ENCODE measurements at places on chromosomes 2 and 18.
A peak's percentile ranks its signal among the peaks of the same experiment; 100 is the strongest.

- peak; percentile 35 for DNase-seq
These were observed 110.0 kb upstream of the EPAS1 start for GRCh38 chr2:46187112-46187618.

GRCh38 chr18:47260120-47260923, 8.9 kb upstream of the SKOR2 start:
- DNase-seq: no peak

DNA sequence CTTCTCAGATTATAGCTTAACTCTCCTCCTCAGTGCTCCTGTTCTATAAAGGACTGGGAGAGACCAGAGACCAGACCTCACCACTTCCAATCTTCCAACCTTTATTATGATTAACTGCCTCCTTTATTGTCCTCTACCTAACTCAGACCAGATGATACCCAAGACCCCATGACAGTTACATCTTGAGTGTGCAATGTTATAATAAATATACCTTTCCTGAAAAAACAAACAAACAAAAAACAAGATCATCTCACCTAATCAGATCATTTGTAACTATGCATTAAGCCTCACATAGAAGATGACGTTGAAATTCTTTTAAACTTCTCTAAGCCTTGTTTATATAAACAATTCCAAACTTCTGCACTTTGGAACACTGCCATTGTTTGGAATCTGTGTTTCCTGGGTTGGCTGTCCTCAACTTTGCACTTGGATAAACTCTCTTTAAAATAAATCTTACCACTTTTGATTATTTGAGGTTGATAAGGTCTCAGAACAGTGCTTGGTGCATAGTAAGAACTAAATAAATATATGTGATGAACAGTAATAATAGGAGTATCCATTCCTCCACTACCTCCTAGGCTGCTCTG, 342.7 kb downstream of the TDRD15 start:
- no peak for DNase-seq

DNA sequence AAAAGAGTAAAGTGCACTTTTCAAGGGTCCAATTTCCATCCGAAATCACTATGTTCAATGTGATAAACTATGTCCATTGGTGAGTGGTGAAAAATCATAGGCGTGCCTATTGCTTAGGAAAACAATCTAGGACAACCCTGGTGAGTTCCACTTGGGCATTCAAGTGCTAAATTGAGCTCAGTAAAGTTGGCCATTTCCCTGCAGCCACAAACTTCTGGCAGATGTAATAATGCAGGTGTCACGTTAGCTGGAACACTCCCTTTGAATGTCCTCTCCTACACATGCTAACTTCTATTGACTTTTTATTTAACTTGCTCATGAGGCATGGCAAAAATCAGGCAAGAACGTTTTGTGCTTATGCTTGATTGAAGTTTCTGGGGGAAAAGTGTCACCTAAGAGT, 67.1 kb downstream of the CPS1 start:
- no peak for DNase-seq

GRCh38 chr2:126995621-126996377, 97.1 kb downstream of the TEX51 start:
- no peak for DNase-seq

DNA sequence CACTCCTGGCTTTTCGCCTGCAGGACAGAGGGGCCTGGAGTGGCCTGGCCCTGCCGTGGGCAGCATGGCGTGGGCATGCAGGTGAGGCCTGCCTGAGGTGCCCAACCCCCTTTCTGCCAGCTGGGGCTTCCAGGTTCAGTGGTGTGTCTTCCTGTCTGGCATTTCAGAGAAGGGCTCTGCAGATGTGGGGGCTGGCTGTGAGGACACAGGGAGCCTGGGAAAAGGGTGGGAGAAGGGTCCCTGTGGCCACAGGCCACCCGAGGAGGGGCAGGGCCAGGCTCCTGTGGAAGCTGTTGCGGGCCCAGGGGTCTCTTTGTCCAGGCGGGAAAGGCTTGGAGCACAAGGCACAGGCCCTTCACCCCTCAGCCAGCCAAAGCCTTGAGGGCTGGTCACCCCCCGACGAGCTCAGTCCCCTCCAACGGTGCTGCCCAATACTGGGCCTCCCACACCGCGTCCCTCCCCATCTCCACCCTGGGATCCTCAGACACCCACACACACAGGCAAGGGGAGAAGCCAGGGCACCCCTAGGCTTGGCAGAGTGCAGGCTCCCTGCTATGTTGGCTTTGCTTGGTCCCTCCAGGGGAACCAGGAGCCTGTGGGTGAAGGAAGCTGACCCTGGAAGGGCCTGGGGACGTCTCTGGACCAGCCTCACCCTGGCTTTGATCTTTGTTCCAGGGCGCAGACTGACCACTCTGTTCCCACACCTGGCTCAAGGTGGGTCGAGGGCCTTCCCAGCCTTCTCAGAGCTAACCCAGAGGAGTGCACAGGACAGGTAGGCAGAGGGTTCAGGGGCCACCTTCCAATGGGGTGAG, 3.7 kb upstream of the AQP12A start:
- no peak for DNase-seq

GRCh38 chr2:170405326-170405725, 227.4 kb downstream of the MYO3B start:
- no peak for DNase-seq

DNA sequence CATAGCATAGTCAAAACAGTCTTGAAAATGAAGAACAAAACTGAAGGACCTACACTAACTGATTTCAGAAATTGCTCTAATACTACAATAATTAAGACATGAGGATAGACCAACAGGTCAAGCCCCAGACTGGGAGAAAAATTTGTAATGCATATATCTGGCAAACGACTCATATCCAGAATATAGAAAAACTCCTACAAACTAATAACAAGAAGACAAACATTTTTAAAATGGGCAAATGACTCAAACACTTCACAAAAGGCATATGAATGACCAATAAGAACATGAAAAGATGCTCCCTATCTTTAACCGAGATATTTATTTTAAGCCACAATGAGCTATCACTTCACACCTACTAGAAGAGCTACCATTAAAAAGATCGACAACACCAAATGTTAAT, 14.2 kb downstream of the TGFBRAP1 start:
- DNase-seq: no peak

GRCh38 chr2:10380048-10380926, 67.8 kb downstream of the ODC1 start:
- DNase-seq: no peak

DNA sequence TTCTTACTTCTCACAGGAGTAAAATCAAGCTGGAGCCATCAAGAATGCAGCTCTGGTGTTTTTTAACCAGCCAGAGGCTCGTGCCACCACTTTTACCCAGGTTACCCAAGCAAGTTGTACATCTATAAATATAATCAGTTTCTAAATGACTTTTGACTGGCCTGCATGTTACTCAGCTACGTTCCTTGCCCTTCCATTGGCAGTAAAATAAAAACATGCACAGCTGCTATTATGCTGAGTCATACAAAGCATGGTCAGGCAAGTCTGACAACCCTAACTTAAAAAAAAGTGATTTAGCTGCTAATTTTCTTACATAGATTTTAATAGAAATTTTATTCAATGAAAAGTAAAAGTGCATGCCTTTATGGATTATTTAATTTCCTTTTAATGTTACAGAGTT, 111.7 kb upstream of the CSRNP3 start:
- DNase-seq: no peak

GRCh38 chr2:60547841-60548240, 5.6 kb downstream of the BCL11A start:
- DNase-seq: no peak

DNA sequence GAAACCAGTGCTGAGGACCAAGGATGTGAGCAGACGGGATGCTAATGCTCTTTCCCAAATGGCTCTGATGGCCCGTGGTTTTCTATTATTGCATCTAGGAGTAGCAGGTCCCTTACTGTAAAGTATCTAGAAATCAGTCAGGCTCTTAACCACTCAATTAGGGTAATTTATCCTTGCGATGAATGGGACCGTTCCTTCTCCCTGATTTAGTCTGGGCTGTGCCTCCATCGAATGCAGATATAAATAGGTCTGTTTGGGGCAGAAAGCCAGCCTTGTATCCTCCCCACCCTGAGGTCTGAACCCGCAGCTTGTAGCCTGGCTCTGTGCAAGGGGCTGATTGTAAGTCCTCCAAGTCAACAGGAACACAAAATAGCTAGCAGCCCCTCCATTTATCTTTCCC, 9.5 kb upstream of the SMARCAL1 start:
- no peak for DNase-seq

GRCh38 chr2:83522891-83523493, 936.1 kb downstream of the SUCLG1 start:
- DNase-seq: no peak

- DNase-seq: no peak
These were observed 461.5 kb downstream of the IRS1 start for GRCh38 chr2:226337941-226338600.

DNA sequence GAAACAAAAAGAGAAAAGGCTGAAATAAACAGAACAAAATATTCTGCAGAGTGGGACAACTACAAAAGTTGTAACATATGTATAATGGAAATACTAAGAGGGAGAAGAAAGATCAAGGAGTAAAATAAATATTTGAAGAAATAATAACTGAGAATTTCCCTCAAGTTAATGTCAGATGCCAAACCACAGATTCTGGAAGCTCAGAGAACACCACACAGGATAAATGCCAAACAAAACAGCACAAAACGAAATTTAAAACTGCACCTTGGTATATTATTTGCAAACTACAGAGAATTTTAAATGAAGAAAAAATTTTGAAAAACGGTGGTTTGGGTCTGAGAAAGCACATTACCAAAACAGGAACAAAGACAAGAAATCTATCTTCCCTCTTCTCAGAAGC, 1588.9 kb upstream of the TMEFF2 start:
- DNase-seq: no peak

Measured in Jurkat, Clone E6-1 (cell line).